ENCODE measurements at places on chromosomes 5 and 9.

GRCh38 chr5:96509316-96509715 is 76.3 kb upstream of the PCSK1 start:
- peak; percentile 76 for DNase-seq

DNA sequence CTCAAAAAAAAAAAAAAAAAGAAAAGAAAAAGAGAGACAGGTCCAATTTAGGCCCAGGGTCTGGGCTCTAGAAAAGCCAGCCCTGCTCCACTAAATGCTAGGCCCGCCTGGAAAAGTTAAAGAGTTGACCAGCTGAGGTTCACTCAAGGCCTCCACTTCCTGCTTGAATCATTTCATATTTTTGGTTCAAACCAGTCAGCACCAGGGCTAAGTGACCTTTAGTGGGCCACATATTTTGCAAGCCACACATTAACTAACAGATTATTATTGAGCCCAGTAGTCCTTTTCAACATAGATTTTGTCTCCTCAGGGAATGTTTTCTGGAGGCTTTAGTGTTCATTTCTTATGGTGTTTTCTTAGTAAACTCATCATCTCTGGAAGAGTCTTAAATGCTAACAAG is 156.6 kb downstream of the TLR4 start:
- no peak for DNase-seq

GRCh38 chr5:91245074-91245452 is 138.1 kb downstream of the ARRDC3 start:
- no peak for DNase-seq

- DNase-seq, result peak; percentile 93
These were observed 1.4 kb upstream of the SMIM27 start for GRCh38 chr9:32550562-32551275.

DNA sequence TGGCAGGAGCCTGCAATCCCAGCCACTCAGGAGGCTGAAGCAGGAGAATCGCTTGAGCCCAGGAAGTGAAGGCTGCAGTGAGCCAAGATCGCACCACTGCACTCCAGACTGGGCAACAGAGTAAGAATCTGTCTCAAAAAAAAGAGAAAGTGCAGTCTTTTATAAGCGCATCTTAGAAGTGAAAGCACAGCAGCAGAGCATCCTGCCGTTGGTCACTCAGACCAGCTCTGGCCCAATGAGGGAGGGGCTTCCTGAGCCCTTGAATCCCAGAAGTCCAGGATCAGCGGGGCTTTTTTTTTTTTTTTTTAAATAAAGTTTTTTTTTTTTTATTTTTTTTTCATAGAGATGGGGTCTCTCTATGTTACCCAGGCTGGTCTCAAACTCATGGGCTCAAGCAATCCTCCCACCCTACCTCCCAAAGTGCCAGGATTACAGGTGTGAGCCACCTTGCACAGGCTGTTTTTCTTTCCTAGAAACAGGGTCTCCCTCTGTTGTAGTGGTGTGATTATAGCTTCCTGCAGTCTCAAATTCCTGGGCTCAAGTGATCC is 42.3 kb downstream of the NAIF1 start:
- no peak for DNase-seq

- no peak for DNase-seq
These were observed 18.3 kb downstream of the MRNIP start for GRCh38 chr5:179840321-179840720.

DNA sequence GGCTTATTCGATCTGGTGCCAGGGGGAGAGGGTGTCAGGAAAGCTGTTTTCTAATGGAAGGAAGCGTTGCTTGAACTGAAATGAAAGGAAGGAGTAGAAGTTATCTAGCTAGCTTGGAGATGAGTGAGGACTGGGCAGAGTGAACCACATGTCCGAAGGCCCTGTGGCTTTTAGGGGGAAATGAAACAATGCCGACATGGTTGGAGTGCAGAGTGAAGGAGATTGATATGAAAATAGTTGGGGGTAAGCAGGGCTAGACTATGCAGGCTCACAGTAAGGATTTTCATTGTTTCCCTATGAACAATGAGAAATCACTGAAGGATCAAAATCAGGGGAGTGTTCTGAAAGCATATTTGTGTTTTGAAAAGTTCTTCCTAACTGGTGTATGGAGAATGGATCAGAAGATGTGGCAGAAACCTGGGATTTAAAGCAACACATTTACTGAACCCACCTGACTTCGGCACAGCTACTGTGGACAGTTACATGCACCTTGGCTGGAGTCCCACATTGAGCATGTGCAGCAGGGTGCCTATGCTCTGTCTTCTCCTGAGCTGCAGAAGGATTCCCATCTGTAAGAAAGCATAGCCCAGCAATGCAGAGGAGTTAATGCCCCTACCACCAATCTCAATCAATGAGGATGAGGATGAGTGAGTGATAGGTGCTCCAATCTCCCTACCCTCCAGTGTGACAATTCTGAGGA is 144.4 kb upstream of the TBCA start:
- no peak for DNase-seq

DNA sequence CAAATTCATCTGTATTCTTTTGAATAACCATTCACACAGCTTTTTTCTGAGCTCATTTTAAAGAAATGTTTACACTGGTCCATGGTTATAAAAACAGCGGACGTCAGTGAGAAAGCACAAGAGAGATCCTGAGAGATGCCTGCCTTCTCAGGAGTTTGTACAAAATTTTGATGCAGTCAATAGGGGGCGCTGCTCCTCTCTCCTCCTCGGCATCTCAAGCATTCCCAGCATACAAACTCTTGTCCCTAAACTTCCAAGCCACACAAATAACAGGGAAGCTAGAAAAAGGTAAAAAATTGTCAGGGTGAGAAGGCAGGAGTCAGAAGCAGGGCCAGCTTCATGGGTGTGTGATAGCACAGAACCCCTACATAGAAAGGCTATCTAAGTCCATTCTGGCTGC is 11.2 kb upstream of the CCDC152 start:
- no peak for DNase-seq

- DNase-seq, result no peak
These were observed 75.8 kb upstream of the WWC1 start for GRCh38 chr5:168215646-168216045.

GRCh38 chr5:146130440-146131045 is 25.2 kb upstream of the PLAC8L1 start:
- no peak for DNase-seq

DNA sequence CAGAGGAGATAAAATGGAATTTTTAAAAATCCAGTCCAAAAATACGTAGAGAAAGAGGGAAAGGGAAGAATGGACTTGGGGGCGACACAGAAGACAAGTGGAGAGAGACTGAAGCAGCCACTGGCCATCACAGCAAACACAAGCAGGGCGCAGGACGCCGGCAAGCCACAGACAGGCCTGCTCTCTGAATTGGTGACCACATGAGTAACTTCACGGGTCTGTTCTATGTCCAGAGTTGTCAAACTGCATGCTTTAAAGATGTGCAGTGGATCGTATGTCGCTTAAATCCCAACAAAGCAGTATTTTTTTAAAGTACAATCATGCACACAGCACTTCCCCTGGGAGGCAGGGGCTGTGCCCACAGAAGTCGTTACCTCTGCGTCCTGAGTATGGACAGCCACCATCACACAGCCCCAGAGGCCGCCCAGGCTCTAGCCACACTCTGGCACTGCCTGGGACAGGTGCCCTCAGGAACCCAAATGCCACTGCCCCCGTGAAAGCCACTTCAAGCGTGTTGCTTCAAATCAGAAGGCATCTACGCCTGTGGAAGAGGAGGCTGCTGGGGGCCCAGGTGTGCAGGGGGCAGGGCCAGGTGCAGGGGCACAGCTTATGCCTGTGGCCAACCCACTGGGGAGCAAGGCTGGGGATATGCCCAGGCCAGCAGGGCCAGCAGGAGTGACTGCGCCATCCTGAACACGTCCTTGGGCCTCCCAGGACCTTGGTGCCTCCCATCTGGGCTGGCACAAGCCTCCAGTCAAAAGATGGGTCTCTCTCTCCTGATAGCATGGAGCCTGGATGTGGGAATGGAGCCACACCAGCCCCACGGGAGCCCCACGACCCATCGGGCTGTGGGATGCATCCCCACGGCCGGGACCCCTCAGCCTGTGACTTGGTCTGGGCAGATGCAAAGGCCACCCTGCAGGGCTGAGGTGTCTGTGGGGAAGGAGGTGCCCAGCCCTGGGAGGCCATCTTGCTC is 5.9 kb upstream of the LRRC14B start:
- DNase-seq, result no peak

GRCh38 chr9:92638621-92639101 is 31.3 kb downstream of the IPPK start:
- no peak for DNase-seq

DNA sequence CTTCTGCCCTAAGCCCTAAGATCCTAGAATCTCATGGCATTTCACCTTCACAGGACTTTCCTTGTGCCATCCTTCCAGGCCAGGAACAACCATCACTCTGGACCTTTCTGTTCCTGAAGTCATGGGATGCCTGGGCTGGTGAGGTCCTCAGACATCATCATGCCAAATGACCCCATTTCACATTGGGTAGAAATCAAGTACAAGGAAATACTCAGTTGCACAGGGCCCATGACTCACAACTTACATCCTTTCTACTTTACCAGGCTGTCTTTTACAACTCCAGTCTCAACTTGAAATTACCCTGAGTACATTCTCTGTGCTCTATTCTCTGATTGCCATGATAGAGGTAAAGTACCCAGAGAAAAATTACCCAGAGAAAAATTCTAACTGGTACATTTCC is 167.1 kb downstream of the PIK3R1 start:
- DNase-seq, result no peak

DNA sequence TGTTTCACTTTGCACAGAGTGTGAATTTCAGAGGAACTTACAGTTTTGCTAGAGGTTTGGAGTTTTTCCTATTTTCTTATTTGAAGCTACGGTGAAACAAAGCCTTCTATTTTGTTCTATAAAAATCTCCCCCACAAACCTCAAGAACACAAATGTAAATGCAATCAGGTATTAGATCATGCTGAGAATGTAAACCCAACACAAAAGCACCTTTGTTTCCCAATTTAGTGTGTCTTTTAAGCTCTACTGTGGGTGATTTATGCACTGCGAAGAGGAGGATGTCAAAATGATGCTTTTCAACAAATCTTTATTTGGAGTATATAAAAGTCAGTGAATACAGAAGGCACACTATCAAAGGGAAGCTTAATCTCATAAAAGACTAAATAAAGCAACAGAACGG is 4.3 kb upstream of the DRD1 start:
- DNase-seq, result no peak

DNA sequence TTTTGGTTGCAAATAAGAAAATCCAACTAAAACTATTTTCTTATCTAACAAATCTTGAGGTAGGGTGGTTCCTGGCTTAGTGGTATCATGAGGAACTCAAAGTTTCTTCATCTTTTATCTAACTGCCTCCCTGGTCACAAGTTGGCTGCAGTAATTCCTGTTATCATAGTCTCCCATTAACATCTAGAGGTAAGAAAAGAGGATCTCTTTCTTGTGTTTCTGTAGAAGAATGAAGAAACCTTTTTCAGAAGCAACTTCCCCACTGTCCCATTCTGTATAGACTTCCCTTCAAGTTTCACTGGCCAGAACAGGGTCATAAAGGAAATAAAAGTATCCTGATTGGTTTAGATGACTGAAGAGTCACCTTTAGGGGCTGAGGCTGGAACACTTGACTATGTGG is 81.8 kb upstream of the ELL2 start:
- no peak for DNase-seq

GRCh38 chr5:38547257-38547656 is 9.2 kb downstream of the LIFR start:
- no peak for DNase-seq

- DNase-seq, result no peak
These were observed 22.0 kb downstream of the SREK1IP1 start for GRCh38 chr5:64746446-64746845.

- DNase-seq, result peak; percentile 75
These were observed 4.2 kb upstream of the ENTPD8 start for GRCh38 chr9:137445275-137445807.

DNA sequence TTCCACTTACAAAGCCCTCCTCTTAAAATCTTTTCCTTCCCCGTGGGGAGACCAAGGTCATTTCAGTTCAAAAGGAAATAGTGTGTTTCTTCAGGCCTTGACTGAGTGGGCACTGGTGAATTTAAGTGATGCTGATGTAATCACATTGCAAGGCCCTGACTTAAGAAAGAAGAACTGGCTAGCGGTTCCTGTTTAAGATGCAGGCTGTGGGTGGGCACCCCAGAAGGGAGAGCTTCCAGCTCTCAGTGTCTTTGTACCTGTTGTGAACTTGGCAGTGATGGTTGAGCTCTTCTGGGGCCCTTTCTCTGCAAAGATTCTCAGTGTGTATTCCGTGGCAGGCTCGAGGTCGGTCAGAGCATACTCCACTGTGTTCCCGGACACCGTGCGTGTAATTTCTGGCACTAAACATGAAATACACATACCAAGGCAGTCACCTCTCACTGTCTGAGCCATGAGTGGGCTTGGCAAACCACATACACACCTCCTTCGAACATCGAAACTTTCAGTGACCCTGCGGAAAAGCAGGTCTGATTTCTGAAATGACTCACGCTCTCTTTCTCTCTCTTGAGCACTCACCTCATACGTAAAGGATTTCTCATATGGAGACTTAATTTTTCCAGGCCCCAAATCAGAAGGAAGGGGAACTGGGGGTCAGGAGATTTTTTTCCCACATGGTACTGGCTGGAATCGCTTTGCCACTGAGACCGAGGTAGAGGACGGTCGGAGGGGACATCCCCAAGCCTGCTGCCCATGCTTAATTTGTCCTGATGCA is 81.9 kb downstream of the TNC start:
- DNase-seq, result no peak

DNA sequence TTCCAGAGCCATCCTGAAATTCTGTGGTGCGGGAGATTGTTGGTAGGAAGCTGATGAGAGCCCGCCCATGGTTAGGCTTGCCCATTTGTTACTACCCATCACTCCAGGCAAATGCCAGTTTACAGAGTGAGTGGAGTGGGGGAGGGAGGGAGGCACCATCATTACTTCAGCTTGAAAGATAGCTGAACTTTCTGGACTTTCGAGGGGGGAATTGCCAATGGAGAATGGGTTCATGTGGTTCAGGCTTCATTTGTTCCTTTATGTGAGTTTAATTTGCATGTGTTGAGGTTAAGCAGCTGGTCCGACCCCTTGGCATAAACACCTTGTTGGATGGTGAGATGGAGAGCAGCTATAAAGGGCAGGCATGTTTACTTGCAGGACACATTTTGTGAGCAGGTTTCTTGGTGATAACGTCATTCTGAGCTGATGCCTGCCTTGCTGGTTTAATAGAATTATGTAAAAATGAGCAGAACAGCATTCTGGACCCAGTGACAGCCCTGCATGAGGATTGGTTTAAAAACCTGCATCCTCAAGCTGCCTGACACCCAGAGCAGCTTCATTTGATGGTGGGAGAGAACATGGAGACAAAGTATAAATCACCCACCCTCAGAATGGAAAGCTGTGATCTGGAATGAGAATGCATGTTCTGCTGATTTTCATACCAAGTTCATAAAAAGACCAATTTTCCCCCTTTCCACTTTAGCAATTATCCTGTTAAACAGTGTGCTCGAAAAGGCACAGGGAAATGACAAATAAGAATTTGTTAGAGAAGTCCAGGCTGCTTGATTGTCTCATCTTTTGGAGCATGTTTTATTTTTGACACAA is 106.3 kb downstream of the TRIO start:
- DNase-seq, result no peak

Measured in A549 (cell line).